NCI-H524 (cell line): ENCODE measurements at places on chromosomes 5 and 9.
A peak's percentile ranks its signal among the peaks of the same experiment; 100 is the strongest.

DNA sequence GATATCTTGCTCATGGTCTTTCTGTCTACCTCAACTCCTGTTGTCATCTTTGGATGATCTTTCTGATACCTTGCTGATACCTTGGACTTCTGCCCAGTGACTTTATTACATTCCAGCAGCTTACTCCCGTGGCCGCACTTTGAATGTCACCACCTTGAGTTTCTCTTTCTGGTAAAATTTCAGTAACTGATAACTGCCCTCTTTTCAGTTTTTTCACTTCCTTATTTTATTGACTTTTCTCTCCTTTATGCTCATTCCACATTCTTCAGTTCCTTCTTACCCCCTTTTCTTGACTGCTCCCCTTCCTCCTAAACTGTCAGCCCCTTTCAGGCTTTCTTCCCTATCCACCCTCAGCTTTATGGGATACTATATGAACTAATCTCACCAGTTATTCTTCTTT, 7.0 kb upstream of the FBXO4 start:
- no peak for DNase-seq

DNA sequence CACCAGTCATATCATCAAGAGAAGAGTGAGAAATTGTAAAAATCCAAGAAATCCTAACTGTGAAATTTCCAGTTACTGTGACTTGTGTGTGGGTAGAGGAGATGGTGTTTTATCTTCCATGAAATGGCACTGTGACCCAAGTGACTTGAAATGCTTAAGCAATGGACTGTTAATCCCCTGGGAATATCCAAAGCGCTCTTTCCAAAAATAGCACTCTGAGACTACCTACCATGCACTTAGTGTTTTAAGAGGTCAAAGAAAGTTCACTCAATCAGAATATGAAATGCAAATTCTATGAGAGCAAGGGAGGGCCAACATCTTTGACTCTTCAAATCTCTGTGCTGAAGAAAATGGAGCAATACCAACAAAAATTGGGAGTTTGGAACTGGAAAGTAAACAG, 244.0 kb downstream of the GABRB2 start:
- peak; percentile 56 for DNase-seq

GRCh38 chr5:15823398-15823797, 323.4 kb downstream of the FBXL7 start:
- no peak for DNase-seq

GRCh38 chr5:179885491-179886090, 22.1 kb downstream of the TBC1D9B start:
- no peak for DNase-seq

DNA sequence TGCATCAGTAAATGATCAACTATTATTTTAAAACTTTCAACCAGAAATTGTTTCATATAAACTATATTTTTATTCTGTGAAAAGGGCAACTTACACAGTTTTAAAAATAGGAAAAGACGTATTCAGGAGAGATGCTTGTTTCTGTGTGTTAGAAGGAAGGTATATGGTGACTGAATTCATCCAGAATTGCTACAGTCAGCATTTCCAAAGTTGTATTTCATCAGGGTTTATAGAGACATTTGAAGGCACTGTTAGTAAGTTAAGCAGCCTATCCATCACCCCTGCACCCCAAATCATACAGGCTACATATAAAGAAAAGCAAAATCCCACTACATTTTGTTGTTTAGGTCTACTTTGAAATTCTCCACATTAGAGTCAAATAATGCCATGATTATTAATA, 716.0 kb downstream of the KCTD16 start:
- no peak for DNase-seq

- DNase-seq = no peak
Measured at GRCh38 chr5:67462147-67462546, 265.5 kb upstream of the CD180 start.
